ENCODE measurements at places on chromosomes 12 and 14. TPM values are rescaled to one million over a fixed set of nuclear protein-coding genes. Genes with fewer than 3 reads are reported as not detected.

IFNG-AS1 gene
- not detected for total RNA-seq

TNFAIP2 gene
- 491 TPM for total RNA-seq

BATF gene
- total RNA-seq, result not detected

OR6C68 gene
- total RNA-seq, result not detected

LALBA gene
- not detected for total RNA-seq

SYNE3 gene
- total RNA-seq, result 6.2 TPM

KRT78 gene
- not detected for total RNA-seq

VRTN gene
- total RNA-seq, result not detected

G2E3 gene
- 27.5 TPM for total RNA-seq

ZNF384 gene
- 54.3 TPM for total RNA-seq

KRT3 gene
- total RNA-seq, result not detected

INSM2 gene
- total RNA-seq, result not detected

ADAM20 gene
- total RNA-seq, result 0.31 TPM

ITGA7 gene
- 2.5 TPM for total RNA-seq

KLRK1 gene
- total RNA-seq, result 0.95 TPM

GRCh38 chr12:108448246-108448645, 66.8 kb upstream of the FICD start:
- DNase-seq, result no peak

DNA sequence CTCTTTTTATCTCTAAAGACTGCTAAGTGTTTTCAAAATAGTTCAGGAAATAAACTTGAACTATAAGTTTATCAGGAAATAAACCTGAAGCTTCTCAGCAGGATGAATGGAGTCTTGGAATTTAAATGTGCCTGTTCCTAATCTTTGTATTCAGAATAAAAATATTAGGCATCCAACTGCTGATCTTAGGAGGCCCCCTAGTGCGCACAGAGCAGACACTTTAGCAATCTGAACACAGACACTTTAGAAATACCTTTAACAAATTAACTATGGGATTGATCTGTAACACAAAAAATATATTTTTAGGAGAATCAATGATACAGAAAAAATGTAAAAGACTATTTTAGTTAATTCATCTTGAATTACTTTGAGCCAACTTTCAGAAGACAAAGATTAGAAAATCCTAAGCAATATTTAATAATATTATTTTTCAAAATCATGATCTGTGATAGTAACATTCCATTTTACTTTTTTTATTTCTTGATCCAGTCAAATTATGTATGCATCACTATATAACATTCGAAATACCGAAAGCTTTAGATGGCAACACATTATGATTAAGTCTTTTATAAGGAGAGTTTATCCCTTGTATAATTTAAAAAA, 80.9 kb downstream of the SLC41A2 start:
- no peak for DNase-seq

- no peak for DNase-seq
Measured at GRCh38 chr14:34946699-34947098, 36.1 kb upstream of the SRP54 start.

GRCh38 chr12:96131230-96131788, 62.9 kb upstream of the ELK3 start:
- no peak for DNase-seq

DNA sequence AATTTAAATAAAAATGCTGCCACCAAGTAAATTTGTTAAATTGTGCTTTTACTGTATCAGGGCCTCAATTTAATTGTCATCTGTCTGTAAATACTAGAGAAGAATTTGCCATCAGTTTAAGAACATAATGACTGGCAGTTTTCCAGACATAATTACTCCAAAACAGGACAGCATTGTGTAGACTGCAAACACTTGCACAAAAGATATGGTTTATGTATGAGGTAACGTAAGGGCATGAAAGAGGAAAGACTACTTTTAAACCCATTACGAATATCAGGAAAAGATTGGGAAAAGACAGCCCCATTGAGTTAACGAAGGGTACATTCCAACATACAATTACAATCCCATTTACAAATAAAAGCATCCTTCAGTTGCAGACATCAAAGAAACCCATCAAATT, 59.8 kb upstream of the KRR1 start:
- DNase-seq, result no peak

DNA sequence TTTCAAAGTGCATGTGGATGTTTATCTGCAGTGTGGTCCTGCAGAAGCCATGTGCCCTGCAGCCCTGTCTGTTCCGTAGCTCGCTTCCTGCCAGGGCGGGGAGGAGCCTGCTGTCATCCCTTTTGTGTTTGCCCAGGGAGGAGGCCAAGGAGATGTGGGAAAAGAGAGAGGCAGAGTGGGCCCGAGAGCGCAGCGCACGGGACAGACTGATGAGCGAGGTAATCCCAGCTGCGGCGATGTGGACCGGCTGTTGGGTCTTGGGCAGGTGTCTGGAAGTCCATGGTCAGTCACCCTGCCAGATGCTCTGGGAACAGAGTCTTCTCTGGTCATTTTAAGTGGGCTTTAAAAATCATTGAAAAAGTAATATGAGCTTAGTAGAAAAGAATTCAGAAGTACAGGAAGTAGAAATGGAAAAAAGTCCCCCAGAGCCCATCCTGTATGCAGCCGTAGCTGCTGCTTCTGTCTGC, 12.8 kb downstream of the TCHP start:
- no peak for DNase-seq

DNA sequence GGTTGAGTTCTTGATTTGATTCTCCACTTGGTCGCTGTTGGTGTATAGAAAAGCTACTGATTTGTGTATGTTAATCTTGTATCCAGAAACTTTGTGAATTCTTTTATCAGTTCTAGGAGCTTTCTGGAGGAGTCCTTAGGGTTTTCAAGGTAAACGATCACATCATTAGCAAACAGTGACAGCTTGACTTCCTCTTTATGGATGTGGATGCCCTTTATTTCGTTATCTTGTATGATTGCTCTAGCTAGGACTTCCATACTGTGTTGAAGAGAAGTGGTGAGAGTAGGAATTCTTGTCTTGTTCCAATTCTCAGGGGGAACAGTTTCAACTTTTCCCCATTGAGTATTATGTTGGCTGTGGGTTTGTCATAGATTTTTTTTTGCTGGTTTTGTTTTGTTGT, 12.4 kb downstream of the MTRFR start:
- DNase-seq, result no peak

- no peak for DNase-seq
Measured at GRCh38 chr14:105497671-105498429, 6.8 kb downstream of the TEDC1 start.

DNA sequence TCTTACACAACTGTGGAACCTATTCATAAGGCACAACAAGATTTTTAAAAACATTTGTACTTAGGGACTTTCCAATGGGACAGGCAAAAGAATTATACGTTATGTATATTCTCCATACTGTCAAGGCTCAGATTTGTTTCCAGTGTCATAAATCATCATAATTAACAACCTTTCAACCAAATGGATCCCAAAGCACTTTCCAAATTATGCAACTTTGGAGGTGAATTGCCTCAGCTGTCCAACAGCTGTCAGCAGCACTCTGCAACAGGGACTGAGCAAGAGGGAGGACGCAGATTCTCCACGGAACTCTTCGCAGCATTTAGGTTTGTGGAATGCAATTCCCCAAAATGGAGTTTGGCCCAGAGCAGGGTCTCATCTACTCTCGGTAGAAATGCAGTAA, 186.6 kb downstream of the PAX9 start:
- no peak for DNase-seq

DNA sequence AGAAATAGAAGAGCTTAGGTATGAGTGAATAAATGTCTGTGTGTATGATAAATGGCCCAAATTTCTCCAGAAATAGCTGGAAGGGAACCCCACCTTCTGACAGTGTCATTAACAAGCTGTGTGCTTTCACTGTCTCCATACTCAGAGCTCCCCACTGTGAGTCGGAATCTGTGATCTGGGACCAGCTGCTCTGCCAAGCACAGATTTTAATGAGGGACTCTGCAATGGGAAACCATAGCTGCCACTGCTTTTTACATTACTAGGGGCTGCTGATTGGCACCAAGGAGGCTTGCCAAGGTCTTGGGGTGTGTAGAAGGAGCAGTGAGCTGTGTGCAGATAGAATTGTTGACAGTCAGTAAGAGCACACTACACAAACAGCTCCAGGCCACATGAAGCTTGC, 244.2 kb upstream of the CCDC196 start:
- no peak for DNase-seq

GRCh38 chr12:6437586-6437985, 7.2 kb upstream of the CD27 start:
- no peak for DNase-seq

DNA sequence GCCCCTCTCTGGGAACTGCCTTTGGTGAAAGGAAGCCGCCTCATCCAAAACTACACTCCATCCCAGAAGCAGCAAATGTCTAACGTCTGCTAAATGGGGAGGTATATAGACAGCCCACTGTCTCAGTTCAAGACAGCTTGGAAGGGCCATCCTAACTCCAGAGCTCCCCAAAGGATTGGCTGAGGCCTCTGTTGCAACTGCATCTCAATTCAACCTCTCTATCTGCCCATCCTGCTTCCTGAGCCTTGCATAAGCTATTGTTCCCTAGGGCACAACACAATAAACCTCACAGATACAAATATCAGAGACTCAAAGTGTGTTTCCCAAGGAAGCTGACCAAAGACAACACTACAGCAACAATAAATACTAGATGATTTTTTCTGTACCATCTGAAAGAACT, 495.2 kb upstream of the SOX5 start:
- DNase-seq, result no peak

- no peak for DNase-seq
Measured at GRCh38 chr12:113689047-113689610, 217.5 kb upstream of the LHX5 start.

DNA sequence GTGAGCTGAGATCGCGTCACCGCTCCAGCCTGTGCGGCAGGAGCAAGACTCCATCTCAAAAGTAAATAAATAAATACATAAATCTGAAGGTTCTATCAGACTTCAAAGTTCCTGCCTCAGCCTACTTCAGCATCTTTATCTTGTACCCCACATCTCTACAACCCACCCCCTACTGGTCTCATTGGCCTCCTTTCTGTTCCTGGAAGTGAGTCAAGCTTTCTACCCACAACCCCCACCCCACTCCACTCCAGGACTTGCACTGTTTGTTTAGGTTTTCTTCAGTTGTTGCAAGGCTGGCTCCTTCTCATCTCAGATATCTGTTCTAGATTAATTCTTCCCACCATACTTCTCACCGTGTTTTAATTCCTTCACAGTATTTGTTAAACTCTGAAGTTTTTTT, 714 bp upstream of the PSMC6 start:
- no peak for DNase-seq

DNA sequence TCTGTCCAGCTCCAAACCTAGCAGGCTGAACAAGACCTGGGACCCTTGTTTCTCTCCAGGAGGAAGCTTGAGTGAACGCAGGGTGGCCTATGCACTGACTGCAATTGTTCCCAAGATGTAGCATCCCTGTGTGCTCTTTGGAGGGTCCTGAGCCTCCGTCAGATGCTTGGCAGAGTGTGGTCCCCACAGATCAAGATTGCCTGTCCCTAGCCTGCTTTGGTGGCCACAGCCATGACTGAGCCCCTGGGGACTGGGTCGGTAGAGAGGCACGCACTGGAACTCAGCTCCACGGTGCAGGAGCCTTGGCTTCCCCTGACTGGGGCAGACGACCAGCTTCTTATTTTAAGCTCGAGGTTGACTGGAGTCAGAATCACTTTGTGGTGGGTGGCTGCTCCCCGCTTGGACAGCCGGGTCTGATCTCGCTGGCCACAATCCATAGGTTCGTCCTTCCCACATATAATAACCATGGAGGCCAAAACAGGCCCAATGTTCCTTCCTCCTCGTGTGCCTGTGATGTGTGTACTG, 97.8 kb downstream of the LGMN start:
- no peak for DNase-seq

- no peak for DNase-seq
Measured at GRCh38 chr12:60205500-60205899, 609.7 kb downstream of the SLC16A7 start.

- DNase-seq, result no peak
Measured at GRCh38 chr12:70555081-70555480, 82.1 kb downstream of the PTPRB start.

- no peak for DNase-seq
Measured at GRCh38 chr12:124679047-124679446, 111.6 kb upstream of the NCOR2 start.
